ENCODE measurements at places on chromosomes 6 and 20.

DNA sequence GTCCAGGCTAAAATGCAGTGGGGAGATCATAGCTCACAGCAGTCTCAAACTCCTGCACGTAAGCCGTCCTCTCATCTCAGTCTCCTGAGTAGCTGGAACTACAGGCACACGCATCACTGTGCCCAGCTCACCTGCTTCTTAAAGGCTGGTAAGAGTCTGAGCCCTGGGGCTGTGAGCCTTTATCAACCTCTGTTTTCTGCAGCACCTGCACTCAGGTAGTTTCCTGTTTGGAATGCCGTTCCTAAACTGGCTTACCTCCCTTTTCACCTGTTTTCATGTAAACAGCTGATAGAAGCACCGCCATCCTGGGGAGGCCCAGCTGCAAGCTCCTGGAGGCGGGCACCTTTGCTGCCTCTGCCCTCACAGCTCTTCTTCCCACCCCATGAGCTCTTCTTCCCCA lies 45.4 kb downstream of the SLC24A3 start:
- no peaks in the 10 kb centered on the region for H3K4me1 ChIP-seq
- no peak overlapping the region for H3K4me3 ChIP-seq
- no peak for DNase-seq
- no peaks in the 10 kb centered on the region for H3K27me3 ChIP-seq
- H3K36me3 ChIP-seq, result no peaks in the 10 kb centered on the region

GRCh38 chr6:13156381-13156780 lies 172.0 kb downstream of the TBC1D7 start:
- H3K4me3 ChIP-seq, result no peak overlapping the region
- no peaks in the 10 kb centered on the region for H3K27me3 ChIP-seq
- H3K4me1 ChIP-seq, result no peaks in the 10 kb centered on the region

DNA sequence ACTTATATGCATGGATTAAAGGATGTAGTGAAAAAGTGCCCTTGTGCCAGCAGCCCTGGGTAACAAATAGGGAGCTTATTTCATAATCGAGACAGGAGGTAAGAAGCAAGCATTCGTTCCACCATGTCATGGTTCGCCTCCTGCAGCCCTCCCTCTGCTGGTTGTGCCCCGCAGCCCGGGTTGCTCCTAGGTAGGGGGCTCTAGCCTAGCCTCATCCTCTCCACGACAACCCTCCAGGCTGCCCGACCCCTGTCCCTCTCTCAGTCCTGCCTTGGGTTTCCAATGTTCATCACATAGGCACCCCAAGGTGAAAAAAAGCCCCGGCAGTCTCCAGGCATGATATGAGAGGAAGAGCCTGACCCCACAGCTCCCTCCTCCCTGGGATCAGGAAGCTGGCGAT lies 75.5 kb upstream of the SYNDIG1 start:
- no peaks in the 10 kb centered on the region for H3K4me1 ChIP-seq
- H3K27ac ChIP-seq, result no peak overlapping the region
- no peaks in the 10 kb centered on the region for H3K27me3 ChIP-seq
- DNase-seq, result no peak

- H3K4me3 ChIP-seq, result no peak overlapping the region
- H3K36me3 ChIP-seq, result no peaks in the 10 kb centered on the region
- no peak overlapping the region for H3K27ac ChIP-seq
- no peaks in the 10 kb centered on the region for H3K27me3 ChIP-seq
Measured at GRCh38 chr6:54860132-54860531, 13.6 kb downstream of the FAM83B start.

GRCh38 chr6:41074692-41075436 lies 2.1 kb downstream of the NFYA start:
- peak overlapping the region; percentile 99 for H3K27ac ChIP-seq
- no peaks in the 10 kb centered on the region for H3K27me3 ChIP-seq
- H3K4me3 ChIP-seq, result no peak overlapping the region
- peaks cover 45% of the 10 kb centered on the region for H3K4me1 ChIP-seq
- no peak for DNase-seq

DNA sequence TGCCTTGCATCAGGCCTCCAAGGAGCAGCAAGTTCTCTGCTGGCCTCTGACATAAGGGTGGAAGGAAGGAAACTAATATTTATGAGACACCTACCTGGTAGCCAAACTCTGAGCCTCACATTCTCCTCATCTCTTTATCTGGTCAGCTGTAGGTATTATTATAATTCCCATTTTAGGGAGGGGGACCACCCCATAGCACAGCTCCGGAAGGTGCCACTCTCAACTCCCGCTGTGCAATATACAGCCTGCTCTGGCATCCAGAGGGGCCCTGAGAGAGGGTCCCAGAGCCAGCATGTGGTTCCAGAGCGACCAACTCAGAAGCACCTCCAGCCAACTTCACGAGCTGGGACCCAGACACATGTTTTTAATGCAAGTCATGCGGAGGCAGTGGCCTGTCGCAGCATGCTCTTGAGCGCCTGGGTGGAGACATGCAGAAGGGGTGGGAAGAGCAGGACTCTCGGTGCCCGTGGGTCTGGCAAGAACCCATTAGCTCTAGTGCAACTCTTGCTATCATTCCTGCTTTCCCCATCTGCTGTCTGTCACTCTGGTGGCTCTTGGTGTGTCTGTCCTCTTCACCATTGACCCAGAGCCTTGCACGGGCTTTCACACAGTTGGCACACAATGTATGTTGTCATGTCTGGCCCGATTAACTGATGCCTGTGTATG lies 15.0 kb upstream of the MYMX start:
- no peak overlapping the region for H3K27ac ChIP-seq
- H3K36me3 ChIP-seq, result no peaks in the 10 kb centered on the region
- no peak overlapping the region for H3K4me3 ChIP-seq
- peaks cover 36% of the 10 kb centered on the region for H3K4me1 ChIP-seq

DNA sequence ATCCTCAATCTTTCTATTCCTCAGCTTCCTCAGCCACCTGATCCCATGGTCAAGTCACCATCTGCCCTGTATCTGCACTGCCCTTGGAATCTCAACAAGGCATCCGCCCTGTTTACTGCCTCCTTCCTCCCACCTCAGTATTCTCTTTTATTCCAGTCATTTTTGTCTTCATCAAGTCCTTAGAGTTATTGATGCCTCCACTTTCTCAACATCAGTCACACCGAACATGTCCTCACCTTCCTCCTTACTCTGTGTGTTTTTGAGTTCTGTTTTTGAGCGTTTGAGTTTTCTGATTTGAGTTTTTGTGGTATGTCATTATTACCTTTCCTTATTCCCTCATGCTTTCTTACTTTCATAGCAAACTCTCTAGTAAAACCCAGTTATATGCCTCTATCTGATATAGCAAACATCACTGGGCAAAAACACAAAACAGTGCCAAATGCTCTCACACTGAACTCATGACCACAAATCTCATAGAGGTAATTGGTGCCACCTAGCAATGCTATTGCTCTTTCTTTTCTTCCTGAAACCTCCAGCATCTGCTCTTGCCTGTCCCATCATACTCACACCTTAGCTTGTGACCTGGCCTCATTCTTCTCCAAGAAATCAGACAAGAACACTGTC lies 11.8 kb upstream of the GNRH2 start:
- no peak overlapping the region for H3K27ac ChIP-seq
- no peak overlapping the region for H3K4me3 ChIP-seq
- H3K27me3 ChIP-seq, result no peaks in the 10 kb centered on the region
- no peak for DNase-seq
- no peaks in the 10 kb centered on the region for H3K36me3 ChIP-seq

DNA sequence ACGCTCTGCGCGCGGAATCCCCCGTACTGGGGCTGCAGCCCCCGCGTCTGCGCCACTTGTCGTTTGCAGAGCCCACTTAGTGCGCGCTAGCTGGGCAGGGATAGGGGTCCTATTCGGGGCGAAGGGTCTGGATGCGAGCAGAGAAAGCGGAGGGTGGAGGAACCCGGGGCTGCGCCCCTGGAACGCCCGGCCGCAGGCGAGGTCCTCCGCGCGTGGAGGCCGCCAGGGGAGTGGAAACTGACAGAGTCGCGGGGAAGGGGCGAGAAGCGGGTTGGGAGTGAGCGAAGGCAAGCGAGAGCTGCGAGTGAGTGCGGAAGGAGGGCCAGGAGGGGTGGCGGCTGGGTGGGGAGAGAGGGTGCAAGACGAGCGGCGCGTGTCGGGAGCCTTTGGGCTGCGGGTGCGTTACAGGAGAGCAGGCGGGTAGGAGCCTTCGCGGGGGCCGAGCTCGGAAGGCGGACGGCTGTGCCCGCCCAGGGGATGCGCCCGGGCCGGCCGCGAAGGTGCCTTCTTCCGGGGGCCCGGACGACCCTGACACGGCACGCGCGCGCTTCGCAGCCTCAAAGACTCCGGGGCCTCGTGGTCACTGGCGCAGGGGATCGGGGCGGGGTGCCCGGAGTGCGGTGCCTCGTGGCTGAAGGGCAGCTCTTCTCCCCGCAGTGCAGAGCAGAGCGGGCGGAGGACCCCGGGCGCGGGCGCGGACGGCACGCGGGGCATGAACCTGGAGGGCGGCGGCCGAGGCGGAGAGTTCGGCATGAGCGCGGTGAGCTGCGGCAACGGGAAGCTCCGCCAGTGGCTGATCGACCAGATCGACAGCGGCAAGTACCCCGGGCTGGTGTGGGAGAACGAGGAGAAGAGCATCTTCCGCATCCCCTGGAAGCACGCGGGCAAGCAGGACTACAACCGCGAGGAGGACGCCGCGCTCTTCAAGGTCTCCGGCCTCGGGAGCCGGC lies 1.2 kb downstream of the IRF4 start:
- peaks cover 36% of the 10 kb centered on the region for H3K4me1 ChIP-seq
- H3K27ac ChIP-seq, result no peak overlapping the region
- H3K4me3 ChIP-seq, result no peak overlapping the region
- no peaks in the 10 kb centered on the region for H3K27me3 ChIP-seq

DNA sequence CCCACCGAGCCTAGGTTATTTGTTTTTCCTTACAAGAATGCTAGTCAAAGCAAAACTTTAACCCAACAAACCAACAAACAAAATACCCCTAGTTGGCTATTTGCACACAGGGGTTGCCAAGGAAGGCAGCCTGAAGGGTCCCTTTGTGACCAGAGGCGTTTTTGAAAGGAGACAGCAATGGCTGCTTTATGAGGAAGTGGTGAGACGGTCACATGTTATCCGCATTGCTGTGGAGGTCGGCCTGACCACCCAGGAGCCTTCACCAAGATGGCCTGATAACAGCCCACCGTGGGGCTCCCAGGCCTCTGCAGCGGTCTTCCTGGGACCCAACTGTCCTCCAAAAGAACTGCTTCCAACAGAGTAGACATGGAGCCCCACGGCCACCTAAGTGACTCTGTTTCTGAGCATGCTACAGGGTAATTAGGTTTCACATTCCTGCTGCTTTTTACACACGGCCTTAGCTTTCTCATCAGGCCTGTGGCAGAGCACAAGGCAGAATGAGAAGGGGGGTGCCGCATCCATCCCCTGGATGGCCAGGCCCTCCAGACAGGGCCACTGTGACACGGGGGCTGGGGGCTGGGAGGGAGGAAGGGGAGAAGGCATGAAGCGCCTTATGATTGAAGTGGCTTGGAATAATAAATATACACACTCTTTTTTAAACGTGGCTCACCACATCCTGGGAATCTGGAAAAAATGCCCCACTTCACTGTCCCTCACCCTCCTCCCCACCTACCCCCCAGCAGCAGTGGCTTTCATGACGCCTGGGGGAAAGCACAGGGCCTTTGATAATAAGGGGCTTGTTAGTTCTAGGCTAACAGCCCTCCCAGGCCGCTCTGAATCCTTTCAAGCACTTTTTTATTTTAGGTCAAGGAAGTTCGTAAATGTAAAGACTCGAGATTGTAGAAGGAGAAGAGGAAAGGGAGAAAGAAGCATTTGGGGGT lies 86.0 kb downstream of the CLIC5 start:
- H3K27me3 ChIP-seq, result no peaks in the 10 kb centered on the region
- no peak for DNase-seq
- H3K27ac ChIP-seq, result no peak overlapping the region
- H3K4me1 ChIP-seq, result no peaks in the 10 kb centered on the region

- no peak overlapping the region for H3K4me3 ChIP-seq
- no peaks in the 10 kb centered on the region for H3K27me3 ChIP-seq
- peaks cover 40% of the 10 kb centered on the region for H3K4me1 ChIP-seq
- H3K27ac ChIP-seq, result peak overlapping the region; percentile 76
- no peaks in the 10 kb centered on the region for H3K36me3 ChIP-seq
- DNase-seq, result peak; percentile 91
Measured at GRCh38 chr6:20877008-20877937, 343.0 kb downstream of the CDKAL1 start.

DNA sequence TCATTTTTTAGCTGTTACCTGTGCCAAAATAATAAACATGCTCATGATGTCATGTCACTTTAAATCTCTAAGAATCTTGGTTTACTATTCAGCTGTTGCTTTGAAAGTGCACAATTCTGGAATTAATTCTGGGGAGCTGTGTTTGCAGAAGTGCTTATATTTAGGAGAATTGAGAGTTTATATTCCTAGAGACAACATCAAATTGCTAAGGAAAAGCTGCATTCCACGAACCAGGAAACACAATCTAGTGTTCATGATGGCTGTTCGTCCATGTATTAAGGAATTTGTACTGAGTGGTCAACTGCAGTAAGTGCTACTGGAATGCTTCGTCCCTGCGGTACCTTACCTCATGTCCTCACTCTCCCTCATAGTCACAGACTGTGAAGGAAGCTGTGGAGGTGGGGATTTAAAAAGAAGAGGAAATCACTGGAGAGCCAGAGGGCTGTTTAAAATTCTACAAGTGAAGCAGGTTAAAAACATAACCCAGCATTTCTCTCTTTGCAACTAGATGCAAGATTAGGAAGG lies 161.0 kb downstream of the TRMT11 start:
- no peak overlapping the region for H3K4me3 ChIP-seq
- no peak overlapping the region for H3K27ac ChIP-seq
- H3K27me3 ChIP-seq, result no peaks in the 10 kb centered on the region
- no peaks in the 10 kb centered on the region for H3K36me3 ChIP-seq
- DNase-seq, result no peak
- no peaks in the 10 kb centered on the region for H3K4me1 ChIP-seq

DNA sequence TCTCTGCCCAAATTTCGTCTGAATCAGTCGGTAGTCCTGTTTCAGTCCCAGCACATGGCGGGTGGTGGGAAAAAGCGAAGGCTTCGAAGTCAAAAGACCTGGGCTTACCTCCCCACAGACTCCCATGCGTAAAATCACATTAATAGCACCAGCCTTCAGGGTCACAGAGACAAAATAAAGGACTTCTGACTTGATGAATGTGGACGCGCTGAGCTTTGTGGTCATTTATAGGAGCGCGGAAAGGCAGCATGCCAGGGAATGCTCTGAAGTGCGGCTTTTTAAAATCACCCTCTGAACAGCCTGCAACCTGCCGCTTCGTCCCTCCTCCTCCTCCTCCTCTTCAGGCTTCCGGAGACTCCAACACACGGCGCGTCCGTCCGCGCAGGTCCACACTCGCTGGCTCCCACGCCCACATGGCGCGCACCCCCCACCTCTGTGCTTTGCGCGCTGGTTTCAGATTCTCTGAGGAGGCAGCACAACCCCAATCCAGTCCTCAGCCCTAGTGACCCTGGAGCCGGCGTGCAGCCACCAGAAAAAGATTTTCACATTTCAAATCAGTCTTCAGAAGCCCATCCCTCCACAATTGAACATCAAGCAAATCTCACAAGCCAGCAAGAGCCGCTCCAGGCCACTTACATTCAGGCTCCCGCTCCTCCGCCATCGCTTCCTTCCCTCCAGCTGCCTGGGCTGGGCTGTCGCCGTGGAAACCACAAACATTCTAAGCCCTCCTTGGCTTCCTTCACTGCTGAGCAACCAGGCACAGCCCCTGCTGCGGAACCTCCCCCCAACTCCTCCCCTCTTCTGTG lies at the start of gene C6orf118:
Gene C6orf118 (minus strand): TSS at position 680 of the 806 bp plus-strand sequence. CDS start 19 bp downstream, at position 661.
- H3K36me3 ChIP-seq, result no peaks in the 10 kb centered on the region
- peaks cover 5% of the 10 kb centered on the region for H3K27me3 ChIP-seq
- no peak within 1 kb of the TSS for H3K4me3 ChIP-seq
- no peak within 1 kb of the TSS for H3K27ac ChIP-seq
- peaks cover 8% of the 10 kb centered on the region for H3K4me1 ChIP-seq
- DNase-seq, result peak; percentile 29

- no peaks in the 10 kb centered on the region for H3K36me3 ChIP-seq
- no peak for DNase-seq
- no peak overlapping the region for H3K4me3 ChIP-seq
- no peak overlapping the region for H3K27ac ChIP-seq
Measured at GRCh38 chr20:25072226-25072811, 9.6 kb downstream of the VSX1 start.

Measured in body of pancreas (tissue), 4 donors.